ENCODE measurements at places on chromosomes 3 and 15.

DNA sequence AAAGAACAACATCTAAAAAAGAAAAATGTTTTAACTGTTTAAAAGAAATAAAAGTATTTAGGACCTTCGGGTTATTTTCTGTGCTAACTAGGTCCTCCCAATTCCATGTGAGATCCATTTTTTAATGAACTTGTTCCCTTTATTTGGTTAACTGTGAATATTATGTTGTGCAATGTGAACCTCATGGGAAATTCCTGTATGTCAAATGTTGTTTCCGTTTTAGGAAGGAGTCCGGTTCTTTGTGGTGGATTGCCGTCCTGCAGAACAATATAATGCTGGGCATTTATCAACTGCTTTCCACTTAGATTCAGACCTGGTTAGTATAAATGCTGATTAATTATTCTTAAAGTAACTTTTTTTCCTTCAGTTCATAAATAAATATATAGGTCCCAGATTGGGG is 35.5 kb upstream of the NIT2 start:
- DNase-seq = no peak

- DNase-seq = no peak
These were observed 332.4 kb downstream of the ARPP21 start for GRCh38 chr3:35971686-35972085.

GRCh38 chr3:86951322-86951721 is 39.6 kb downstream of the VGLL3 start:
- DNase-seq = peak; percentile 55

DNA sequence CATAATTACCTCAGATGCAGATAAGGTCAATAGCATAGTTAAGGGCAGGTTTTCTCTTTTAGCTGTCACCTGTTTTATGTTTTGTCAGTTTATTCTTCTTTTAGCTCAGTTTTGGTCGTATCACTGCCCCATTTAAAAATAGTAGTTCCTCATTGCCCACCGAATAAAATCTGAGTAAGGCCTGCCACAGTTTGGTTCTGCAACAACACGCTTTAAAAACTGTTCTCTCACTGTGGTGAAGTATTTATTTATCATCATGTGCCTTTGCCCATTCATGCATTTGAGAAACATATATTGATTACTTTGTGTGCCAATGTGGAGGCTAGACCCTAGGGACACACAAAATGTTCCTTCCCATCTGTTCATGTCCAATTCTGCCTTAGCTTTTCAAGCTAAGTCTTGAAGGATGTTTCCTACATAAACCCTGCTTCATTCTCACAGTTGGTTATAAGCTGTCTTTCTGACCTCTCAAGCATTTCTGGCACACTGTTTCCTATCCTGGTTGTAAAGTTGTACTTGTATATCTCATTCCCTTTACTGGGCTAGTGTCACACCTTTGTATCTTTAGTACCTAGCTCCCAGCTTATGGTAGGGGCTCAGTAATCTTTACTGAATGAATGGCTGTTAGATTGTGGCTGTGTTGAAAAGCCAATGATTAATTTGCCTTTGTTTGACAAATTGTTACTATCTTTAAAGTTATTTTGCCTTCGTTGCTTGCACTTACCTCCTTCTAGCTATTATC is 23.9 kb downstream of the AKAP13 start:
- DNase-seq = no peak

- DNase-seq = no peak
These were observed 3.4 kb upstream of the SEMA3B start for GRCh38 chr3:50265571-50265970.

DNA sequence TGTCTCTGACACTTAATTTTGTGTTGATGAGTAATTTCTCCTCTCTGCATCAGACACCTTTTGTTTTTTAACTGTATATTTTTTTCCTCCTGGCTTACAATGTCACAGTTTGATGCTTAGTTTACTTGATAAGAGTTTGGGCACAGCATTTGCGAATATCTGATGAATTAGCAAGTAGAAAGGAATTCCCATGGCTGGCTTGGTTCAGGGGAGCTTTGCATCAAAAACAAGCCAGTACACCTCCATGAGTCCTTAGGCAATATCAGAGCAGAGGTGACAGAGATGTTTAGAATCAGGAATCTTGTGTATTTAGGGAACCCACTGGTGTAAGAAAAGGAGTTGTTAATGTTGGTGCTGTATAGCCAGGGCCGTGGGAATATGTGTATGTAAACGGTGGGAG is 9.3 kb downstream of the ARHGEF26 start:
- no peak for DNase-seq

DNA sequence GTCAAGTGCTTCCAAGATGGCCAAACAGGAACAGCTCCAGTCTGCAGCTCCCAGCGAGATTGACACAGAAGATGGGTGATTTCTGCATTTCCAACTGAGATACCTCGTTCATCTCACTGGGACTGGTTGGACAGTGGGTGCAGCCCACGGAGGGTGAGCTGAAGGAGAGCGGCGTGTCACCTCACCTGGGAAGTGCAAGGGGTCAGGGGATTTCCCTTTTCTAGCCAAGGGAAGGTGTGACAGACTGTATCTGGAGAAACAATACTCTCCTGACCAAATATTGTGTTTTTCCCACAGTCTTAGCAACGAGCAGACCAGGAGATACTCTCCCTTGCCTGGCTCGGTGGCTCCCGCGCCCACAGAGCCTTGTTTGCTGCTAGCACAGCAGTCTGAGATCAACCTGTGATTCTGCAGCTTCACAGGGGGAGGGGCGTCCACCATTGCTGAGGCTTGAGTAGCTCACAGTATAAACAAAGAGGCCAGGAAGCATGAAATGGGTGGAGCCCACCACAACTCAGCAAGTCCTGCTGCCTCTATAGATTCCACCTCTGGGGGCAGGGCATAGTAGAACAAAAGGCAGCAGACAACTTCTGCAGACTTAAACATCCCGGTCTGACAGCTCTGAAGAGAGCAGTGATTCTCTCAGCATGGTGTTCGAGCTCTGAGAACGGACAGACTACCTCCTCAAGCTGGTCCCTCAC is 293.5 kb upstream of the SUCLG2 start:
- no peak for DNase-seq

DNA sequence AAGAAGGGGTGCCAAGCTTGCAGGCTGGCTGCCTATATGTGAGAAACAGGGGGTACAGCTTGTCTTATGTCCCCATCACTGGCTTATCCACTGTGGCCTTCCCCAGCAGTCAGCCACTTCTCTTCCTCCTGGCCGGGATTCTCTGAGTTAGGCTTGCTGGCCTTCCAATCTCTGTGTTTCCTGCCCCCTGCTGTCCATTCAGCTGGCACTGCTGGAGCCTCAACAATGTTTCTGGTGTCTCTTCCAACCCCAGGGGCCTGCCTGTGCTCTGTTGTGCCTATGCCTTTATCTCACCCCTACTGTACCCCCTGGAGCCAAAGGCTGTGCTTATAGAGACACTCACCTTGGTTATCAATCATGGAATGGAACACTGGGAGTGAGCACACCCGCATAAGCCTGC is 36.5 kb downstream of the ANAPC13 start:
- no peak for DNase-seq

DNA sequence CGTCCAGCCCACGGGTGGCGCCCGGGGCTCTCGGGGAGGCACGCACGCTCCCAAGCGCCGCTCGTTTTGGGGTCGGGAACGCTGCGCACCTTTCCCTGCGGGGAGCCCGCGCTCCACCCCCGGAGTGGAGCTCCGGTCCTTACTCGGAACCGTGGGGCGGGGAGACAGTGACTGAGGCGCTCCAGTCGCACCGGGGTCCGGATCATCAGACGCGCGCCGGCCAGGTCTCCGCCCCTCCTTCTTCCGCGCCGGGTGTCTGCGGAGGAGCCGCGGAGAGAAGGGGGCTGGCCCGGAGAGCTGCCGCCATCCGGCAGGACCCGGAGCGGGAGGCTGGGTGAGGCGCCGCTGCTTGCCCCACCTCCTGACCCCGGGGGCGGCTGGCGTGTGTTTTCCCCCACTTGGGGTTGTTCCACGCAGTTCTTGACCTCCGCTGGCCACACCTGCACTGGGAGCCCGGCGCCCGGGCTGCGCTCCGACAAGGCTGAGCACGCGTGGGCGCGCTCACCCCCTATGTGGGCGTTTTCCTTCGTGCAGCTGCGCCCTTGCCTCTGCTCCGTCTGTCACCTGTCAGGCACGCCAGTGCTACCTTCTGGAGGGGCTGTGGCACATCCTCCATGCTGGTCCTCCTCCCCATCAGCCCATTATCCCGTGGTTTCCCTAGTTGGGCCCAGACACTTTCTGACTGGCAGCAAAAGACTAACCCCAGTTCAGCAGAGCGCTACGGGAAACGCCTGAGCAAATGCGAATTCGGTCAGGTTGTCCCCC is at the start of gene MCF2L2:
Gene MCF2L2 (minus strand): TSS at position 173 of the 765 bp plus-strand sequence. CDS start 642 bp downstream, outside the sequence.
- no peak for DNase-seq

DNA sequence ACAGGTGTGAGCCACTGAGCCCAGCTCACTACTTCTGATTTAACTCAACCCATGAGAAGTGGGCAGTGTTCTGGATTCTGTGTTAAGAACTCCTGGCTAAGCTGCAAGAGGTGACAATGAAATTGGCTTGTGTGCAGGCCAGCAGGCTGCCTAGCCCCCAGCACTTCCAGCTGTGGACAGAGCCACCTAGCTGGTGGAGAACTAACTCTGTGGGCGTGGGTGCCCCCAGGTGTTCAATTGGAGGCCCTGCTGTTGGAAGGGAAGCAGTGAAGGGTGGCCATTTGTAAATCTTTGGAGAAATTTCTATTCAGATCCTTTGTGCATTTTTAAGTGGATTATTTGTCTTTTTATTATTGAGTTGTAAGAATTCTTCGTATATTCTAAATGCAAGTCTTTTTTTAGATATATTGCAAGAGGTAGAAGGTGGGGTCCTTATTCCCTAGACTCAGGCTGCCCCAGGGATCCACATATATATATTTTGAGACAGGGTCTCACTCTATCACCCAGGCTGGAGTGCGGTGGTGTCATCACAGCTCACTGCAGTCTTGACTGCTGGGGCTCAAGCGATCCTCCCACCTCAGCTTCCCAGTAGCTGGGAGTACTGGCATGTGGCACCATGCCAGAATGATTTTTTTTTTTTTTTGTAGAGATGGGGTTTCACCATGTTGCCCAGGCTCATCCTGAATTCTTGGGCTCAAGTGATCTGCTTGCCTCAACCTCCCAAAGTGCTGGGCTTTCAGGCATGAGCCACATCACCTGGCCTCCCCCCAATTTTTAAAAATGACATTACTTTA is 7.2 kb upstream of the SCAMP5 start:
- peak; percentile 6 for DNase-seq

GRCh38 chr15:26879706-26880105 is 12.8 kb downstream of the GABRA5 start:
- DNase-seq = no peak

DNA sequence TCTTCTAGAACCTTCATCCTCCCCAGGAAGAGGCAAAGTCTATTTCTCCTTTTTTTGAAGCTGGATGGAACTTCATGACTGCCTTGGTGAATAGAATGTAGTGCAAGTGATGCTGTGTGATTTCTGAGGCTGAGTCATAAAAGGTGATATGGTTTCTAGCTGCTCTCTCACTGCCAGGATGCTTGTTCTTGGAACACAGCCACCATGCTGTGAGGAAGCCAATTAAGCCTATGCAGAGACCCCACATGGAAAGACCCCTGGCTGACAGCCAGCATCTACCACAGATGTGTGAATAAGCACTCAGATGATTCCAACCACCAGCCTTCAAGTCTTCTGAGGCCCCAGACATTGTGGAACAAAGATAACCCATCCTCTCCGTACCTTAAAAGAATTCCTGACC is 57.0 kb downstream of the ISL2 start:
- peak; percentile 71 for DNase-seq

- DNase-seq = no peak
These were observed 27.6 kb downstream of the ZNF589 start for GRCh38 chr3:48268381-48268935.

- peak; percentile 84 for DNase-seq
These were observed 44.0 kb downstream of the PHLDB2 start for GRCh38 chr3:111903067-111903511.

GRCh38 chr3:119677641-119677934 is 382 bp upstream of the COX17 start:
- no peak for DNase-seq

- DNase-seq = no peak
These were observed 106.5 kb upstream of the PROK2 start for GRCh38 chr3:71891483-71891882.

GRCh38 chr15:88089024-88089620 is 167.4 kb downstream of the NTRK3 start:
- no peak for DNase-seq

DNA sequence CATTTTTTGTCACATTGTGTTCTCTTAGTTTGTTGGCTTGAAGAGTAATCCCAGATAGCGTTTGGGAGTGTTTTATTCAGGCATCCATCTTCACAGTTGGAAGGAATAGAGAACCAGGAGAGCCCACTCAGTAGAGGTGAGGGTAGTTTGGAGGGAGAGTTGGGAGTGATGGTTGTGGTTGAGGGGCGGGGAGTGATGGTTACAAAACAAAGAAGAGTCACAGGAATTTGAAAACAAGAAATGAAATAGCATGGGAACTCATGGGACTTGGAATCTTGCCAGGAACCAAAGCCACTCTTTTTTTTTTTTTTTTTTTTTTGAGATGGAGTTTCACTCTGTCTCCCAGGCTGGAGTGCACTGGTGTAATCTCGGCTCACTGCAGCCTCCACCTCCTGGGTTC is 36.3 kb downstream of the DUT start:
- DNase-seq = no peak

DNA sequence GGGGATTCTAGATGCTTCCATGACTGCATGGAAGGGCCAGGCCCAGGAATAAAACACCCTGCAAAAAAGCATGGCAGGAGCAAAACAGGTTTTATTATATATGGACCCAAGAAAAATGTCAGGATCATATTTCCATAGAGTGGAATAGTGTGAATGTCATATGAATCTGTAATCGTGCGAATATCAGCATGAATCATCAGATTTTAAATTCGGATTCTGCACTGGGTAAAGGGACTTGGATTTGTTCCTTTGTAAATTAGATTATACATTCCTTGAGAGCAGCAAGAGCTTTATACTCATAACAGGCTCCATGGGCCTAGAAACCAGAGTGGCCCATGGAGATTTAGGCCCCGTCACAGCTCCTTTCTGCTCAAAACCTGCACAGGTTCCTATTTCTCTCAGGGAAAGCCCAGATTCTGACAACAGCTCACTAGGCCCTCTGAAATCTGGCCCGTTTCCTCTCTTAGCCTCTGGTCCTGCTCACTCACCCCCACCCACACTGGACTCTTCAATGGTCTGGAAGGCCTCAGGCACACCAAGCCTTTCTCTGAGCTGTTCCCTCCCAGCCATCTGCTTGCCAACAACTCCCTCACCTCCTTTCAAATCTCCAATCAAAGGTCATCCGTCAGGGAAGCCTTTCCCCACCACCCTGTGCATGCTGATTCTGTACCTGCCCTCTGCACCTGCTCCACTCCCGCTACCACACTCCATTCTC is 76.0 kb downstream of the FEM1B start:
- no peak for DNase-seq

GRCh38 chr15:25849157-25849921 is 13.8 kb downstream of the ATP10A start:
- DNase-seq = peak; percentile 87

- DNase-seq = no peak
These were observed 98.8 kb downstream of the EEFSEC start for GRCh38 chr3:128252083-128252482.

Data from astrocyte of the spinal cord (primary cell).